Fibroblast of skin of left quadriceps (primary cell): ENCODE measurements at places on chromosomes 16 and 17.

GRCh38 chr16:65988024-65988595, 378.4 kb upstream of the CDH5 start:
- no peak for DNase-seq

DNA sequence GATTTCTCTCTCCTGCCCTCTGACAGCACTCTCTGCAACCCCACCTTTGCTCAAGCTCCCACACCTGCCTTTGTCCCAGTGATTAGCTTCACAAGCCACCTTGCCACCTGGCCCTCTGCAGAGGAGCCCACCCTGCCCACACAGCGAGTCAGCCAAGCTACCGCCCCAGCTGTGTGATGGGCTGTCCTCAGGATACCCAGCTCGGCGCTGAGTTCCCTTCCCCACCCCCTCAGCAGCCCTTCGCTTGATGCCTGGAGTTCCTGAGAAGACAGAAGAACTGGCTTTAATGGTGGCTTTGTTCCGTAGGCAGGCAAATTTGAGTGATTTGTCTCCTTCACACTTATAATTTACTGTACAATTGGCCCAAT, 266.4 kb downstream of the CBLN1 start:
- DNase-seq, result no peak

GRCh38 chr16:83356266-83356665, 451.5 kb upstream of the HSBP1 start:
- DNase-seq, result no peak

DNA sequence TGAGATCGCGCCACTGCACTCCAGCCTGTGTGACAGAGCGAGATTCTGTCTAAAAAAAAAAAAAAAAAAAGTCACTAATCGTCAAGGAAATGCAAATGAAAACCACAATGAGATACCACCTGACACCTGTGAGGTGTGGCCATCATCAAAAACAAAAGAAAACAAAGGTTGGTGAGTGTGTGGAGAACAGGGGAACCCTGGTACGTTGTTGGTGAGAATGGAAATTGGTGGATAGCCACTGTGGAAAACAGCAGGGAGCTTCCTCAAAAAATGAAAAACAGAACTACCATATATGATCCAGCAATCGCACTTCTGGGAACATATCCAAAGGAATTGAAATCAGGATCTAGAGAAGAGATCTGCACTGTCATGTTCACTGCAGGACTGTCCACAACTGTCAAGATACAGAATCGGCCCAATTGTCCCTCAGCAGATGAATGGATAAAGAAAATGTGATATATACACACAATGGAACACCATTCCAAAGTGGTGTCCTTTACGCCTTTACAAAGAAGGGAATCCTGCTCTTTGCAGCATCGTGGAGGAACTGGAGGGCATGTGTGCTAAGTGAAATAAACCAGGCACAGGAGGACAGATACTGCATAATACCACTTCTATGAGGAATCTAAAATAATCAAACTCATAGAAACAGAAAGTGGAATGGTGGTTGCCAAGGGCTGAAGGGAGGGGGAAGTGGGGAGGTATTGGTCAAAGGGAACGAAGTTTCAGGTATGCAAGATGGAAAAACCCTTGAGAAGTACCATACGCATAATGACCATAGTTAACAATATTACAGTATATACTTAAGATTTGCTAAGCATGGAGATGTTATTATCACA, 63.5 kb upstream of the PLCG2 start:
- no peak for DNase-seq

DNA sequence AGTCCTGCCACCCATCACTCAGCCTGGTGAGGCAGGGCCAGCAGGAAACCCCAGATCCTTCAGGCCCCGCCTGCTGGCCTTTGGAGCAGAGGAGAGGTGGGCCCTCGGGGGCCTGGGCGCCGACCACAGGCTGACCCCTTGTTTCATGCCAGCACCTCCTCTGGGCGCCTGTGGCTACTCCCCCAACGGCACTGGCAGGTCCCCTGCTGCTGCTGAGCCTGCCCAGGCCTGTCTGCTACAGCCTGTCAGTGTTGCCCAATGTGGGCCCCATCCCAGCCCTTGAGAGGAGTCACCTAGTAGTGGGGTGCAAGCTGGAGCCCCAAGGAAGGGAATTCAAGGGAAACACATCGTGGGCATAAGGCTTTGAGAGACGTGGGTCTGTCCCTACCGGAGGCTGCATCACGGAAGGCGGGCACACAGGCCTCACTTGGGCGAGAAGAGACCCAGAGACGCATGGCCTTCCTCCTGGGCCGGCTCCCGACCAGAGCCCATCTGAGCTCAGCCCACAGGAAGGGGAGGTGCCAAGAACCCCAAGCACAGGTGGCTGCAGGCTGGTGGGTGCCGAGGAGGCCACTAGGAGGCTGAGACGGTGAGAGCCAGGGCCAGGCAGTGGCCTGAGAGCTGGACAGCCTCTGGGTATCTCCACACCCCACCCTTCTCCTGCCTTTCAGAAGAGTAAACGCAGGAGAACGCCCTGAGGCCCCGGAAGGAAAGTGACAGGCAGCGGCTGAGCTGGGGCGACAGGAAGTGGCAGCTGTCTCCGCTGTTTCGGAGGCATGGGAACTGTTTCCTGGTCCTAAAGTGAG, 8.0 kb upstream of the FASN start:
- DNase-seq, result no peak

GRCh38 chr16:81645266-81645694, 133.8 kb upstream of the PLCG2 start:
- DNase-seq, result no peak

- DNase-seq, result no peak
Measured at GRCh38 chr16:23027386-23027785, 121.9 kb downstream of the USP31 start.

DNA sequence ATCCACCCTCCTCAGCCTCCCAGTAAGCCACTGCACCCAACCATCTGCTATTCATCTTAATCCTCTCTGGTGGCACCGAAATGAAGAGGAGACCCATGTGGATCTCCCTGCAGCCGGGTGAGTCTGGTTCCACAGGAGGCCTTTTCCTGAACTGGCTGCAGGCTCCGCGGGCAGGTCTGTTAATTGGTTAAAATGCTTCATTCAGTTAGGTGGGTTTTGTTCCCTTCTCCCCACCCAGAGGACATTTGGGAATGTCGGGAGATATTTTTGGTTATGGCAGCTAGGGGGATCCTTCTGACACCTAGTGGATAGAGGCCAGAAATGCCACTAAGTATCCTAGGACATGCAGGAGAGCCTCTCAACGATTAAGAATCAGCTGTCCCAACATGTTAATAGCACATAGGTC, 16.7 kb downstream of the C16orf54 start:
- peak; percentile 35 for DNase-seq

- DNase-seq, result no peak
Measured at GRCh38 chr16:12159672-12160071, 183.1 kb downstream of the SNX29 start.

DNA sequence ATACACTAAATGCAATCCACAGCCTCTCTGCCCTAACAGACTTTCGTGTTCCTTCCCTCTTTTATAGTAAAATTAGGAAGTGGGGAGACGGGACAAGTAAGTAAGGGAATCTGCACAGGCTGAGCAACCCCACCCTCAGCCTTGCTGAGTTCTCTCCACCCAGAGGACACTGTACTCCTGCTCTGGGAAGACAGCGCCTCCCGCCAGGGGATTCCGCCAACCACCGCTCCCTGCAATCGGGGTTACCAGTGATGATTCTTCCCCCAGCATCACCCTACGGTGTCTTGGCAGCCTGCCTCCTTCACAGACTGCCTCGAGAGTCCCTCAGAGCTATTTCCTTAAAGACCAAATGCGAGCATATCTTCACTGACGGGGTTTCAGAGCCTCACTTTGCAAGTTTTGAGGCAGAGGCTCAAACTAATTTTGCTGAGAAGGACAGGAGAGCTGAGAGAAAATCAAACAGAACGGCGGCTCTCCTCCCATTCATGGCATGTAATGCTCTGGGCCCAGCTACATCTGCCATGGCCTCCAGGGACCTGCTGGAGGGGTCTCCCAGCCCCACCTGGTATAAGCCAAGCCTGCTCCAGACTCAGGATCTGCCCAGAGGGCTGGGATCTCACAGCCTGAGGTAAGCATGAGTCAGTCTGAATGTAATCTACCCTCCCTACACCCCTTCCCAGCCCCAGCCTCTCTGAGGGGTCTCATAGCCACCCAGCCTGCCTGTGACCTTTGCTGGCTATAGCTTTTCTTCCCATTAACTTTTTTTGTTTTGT, 22.7 kb upstream of the ASGR2 start:
- DNase-seq, result no peak

DNA sequence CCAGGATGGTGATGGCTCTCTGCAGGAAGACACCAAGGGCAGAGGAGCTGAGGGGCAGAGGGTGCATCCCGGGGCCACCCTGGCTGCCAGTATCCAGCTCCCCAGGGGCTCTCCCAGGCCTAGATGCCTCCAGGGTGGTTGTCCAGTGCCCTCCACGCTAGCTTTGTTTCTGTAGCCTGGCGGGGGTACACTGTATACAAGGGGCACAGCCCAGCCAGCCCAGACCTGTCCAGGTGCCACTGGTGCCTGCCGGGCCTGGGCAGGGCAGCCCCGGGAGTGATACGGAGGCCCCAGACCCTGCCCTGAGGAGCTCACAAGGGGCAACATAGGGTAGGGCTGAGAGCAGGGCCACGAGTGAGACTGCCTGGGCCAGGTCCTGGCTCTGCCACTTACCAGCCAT, 14.6 kb upstream of the TRPV3 start:
- no peak for DNase-seq

- DNase-seq, result no peak
Measured at GRCh38 chr17:72576289-72576759, 455.5 kb downstream of the SOX9 start.

DNA sequence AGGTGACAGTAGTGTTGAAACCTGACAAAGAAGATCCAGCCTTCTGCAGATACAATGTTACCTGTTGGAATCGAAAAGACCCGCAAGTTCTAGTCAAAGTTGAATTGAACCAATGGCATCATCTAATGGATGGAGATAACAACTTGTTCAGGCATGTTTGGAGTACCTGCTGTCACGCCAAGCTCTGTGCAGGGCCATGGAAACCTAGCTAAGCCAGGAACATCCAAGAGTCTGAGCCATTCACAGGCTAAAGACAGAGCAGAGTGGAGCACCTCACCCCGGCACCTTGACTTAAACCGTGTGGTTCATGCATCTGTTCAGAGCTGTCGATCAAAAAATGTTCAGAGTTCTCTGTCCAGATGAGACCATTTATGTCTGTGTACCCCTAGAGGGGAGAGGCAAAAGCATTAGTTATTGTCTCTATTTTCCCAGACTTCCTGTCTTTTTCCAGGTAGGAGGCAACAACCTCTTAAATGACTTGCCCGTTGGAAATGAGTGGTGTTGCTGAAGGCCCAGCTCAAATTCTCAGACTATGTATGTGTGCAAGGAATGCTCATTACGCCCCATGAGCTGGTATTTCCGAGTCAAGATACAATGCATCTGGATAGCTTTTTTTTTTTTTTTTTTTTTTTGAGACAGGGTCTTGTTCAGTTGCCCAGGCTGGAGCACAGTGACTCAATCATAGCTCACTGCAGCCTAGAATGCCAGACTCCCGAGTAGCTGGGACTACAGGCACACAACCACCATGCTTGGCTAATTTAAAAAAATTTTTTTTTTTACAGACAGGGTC, 44.9 kb upstream of the XYLT1 start:
- peak; percentile 43 for DNase-seq
